ENCODE measurements at places on chromosomes 1 and 21.

DNA sequence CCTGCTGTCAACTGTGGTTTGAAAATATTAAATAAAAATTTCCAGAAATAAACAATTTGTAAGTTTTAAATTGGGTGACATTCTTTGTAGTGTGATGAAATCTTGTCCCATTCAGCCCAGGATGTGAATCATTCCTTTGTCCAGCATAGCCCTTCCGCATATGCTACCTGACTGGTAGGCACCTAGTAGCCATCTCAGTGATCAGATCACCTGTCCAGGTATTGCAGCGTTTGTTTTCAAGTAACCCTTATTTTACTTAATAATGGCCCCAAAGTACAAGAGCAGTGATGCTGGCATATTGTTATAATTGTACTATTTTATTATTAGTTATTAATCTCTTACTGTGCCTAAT is 351.6 kb upstream of the B3GALT2 start:
- DNase-seq, result no peak

- DNase-seq, result no peak
Observed at GRCh38 chr1:205210756-205211168, 740 bp downstream of the DSTYK start.

- DNase-seq, result no peak
Observed at GRCh38 chr1:160739098-160739511, at the start of gene SLAMF7. TSS of gene SLAMF7 (plus strand) at chr1:160739247. CDS start at chr1:160739302, 55 bp downstream.

DNA sequence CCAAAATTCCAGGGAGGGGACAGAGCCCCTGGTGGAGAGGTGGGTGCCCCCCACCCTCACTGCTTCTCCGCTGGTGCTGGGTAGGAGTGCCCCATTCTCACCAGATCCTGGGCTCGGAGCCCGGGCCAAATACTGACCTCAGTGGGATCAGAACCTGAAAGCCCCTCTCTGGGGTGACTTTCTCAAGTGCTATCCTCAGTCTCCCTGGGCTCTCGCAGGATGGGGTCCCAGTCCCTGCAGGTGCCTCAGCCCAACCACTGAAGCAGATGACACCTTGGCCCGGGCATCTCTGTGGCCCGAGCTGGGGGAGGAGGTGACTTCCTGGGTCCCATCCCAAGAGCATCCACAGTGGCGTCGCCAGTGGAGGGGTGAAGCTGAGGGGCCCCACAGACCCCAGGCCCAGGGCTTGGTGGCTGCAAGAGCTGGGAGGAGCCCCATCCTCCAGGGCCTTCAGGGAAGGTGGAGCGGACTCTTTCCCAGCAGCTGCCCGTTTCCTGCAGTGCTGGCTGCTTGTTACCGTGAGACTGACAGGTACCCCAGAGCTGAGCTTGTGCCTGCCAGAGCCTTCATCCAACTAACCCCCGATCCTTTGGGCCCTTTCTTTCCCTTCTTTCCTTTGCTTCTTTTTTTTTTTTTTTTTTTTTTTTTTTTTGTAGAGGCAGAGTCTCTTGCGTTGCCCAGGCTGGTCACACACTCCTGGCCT is 3.9 kb upstream of the FNDC10 start:
- DNase-seq, result no peak

DNA sequence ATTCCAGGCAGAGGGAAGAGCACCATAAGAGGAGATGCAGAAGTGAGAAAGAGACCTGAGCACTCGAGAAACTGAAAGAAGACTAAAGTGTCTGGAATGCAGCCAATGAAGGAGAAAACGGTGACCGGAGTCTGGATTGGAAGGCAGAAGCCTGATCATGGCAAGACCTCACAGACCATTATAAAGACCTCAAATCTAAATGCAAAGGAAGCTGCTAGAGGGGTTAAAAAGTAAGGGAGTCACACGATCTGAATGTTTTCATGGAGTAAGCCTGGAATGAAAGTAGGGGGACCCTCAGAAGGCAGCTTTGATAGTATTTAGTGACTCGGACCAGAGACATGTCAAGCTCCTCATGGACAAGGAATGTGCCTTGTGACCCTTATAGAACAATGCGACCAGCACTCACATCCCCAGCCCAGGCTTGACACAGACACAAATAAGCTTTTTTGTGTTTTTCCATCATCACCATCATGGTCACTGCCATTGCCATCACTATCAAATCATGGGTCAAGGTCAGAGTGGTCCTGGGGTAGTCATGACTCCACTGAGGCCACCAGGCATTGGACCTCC is 183.6 kb downstream of the SEC16B start:
- no peak for DNase-seq

DNA sequence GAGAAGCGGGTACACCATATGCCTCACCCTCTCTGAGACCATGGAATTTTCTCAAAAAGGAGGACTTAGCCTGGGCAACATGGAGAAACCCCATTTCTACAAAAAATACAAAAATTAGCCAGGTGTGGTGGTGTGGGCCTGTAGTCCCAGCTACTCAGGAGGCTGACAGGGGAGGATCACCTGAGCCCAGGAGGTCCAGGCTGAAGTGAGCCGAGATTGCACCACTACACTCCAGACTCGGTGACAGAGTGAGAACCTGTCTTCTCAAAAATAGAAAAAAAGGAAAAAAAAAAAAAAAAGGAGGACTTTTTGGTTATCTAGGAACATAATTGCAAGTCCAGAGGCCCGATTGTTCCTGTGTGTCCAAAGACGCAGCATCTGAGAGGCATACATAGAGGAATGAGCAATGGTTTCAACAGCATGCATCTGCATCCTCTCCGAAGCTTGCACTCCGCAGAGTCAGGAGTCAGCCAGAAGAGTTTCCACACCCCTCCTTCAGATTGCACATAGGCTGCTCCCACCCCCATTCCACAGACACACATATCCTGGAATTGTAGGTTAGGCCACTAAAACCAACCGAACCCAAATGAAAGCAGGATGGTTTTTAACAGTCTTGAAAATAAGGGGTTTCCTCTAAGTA is 2.5 kb upstream of the TBX15 start:
- DNase-seq, result no peak

DNA sequence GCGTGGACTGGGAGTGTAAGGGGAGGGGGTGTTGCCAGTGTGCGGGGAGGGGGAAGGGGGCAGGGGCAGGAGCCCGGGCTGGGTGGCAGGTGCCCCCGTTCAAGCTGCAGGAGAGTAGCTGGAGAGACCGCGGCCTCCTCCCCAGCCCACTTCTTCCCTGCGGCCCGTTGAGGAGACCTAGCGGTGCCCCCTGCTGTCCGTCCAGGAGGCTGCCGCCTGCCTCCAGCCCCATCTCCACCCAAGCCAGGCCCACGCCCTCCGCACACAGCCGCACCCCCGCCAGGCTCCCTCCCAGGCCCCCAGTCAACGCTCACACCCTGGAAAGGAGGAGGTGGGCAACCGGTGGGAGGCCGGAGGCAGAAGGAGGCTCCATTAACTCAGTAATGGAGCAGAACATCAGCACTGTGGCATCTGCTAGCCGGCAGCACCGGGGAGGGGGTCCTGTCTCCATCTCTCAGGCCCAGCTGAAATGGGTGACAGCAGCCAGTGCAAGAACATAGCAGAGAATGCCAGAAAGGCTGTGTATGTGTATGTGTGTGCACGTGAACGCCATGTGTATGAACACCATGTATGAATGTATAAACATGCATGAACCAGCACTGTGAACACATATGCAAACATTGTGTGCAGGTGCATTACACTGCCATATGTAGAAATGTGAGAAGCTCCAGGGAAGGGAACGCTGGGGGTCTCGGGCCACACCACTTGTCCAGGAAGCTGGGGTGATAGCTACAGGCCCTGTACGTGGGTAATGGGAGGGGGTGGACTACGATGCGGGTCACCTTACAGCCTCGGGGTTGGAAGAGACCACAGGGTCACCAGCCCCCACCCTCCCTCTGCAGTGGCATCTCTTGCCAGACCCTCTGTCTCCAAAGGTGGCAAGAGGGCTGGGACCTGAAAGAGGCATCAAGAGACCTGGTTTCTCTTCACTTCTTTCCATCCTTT is 84.6 kb downstream of the SYT2 start:
- no peak for DNase-seq

- no peak for DNase-seq
Observed at GRCh38 chr1:6962478-6962995, 177.3 kb downstream of the CAMTA1 start.

- DNase-seq, result no peak
Observed at GRCh38 chr1:244449936-244450508, 1.7 kb downstream of the ADSS2 start.

GRCh38 chr1:173202424-173203145 is 4.5 kb downstream of the TNFSF4 start:
- DNase-seq, result no peak

- DNase-seq, result no peak
Observed at GRCh38 chr1:185162491-185162890, 5.5 kb downstream of the SWT1 start.

- DNase-seq, result no peak
Observed at GRCh38 chr1:99374109-99374508, 109.8 kb downstream of the PLPPR4 start.

- DNase-seq, result no peak
Observed at GRCh38 chr1:62904856-62905225, 120.9 kb downstream of the ATG4C start.

GRCh38 chr1:172827301-172827700 is 168.4 kb downstream of the FASLG start:
- DNase-seq, result no peak

DNA sequence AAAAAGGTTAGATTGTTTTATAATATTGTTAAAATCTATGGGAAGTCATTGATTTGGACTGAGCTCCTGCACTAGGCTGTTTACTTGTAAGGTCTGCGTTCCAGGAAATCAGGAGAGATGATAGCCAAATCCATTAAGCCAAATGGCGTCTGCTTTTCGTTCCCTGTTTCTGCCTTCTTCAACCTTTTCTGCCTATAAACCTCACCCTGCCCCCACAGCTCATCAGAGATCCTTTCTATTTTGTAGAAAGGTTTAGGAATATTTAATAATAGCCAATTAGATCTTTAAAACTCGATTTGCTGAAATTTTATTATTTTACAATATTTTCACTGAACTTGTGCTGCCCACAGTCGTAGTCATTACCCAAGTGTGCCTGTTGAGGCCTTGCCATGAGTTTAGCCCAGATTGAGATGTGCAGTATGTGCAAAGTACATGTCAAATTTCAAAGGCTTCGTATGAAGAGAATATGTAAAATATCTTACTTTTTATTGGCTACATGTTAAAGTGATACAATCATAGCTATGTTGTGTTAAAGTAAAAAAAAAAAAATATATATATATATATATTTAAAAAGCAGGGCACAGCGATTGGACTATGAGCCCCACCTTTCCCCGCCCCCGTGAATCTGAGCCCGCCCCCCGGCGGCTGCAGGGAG is 444 bp upstream of the IARS2 start:
- DNase-seq, result no peak

GRCh38 chr1:243850202-243850451 is at the start of gene AKT3:
TSS of gene AKT3 (minus strand) at chr1:243850243. CDS start at chr1:243843170, 7,073 bp downstream.
- DNase-seq, result no peak

- no peak for DNase-seq
Observed at GRCh38 chr1:1594602-1595260, 5.2 kb downstream of the FNDC10 start.
